ENCODE measurements at places on chromosomes 6 and 20. TPM values are rescaled to one million over a fixed set of nuclear protein-coding genes. Genes with fewer than 3 reads are reported as not detected.
A peak's percentile ranks its signal among the peaks of the same experiment; 100 is the strongest.

DNA sequence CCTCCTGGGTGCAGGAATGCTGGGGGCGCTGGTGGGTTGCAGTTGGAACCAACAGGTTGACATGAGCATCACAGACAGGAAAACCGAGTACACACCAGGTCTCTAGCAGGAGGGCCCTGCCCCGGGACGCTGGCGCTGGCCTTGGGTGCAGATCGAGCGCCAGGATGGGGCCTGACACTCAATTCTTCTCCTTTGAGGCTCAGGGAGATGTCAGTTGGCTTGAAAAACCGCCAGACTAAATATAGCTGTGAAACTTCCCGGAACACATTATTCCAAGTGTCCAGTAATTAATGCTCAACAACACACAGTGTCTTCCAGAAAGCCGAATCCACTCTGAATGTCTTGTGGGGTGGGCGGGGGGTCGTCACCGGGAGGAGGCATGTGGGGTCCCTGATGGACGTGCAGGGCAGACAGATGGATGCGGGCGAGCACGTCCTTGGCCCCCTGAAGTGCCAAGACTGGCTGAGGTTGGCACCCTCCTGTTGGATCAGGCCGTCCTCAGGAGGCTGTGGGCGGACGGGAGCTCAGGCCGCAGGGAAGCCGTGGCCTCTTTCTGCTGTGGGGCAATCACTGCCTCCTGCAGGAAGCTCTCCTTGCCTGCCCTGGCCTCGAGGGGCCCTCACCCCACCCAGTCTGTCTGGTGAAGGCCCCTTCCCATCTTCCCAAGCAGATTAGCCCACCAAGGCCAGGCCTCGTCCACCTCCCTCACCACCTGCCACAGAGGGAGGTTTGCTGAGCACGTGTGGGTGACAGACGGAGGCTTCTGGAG, 19.4 kb upstream of the GATA5 start:
- no peak for DNase-seq

DNA sequence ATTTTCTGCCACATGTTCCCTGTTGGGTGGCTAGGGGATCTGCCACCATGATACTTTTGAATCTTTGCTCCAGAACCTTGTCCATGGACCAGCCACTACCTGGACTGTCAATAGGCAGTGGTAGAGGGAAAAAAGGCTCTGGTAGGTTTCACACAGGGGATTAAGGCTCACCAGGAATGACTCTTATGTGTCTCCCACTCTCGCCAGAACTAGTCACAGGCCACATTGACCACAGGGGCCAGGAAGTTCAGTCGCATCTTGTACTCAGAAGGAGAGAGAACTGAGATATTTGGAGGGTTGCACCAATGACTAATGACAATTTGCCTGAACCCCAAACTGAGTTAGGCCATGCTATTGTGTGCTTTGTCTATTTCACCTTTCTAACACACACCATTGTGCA, 23.6 kb upstream of the APCDD1L start:
- peak; percentile 72 for DNase-seq

DNA sequence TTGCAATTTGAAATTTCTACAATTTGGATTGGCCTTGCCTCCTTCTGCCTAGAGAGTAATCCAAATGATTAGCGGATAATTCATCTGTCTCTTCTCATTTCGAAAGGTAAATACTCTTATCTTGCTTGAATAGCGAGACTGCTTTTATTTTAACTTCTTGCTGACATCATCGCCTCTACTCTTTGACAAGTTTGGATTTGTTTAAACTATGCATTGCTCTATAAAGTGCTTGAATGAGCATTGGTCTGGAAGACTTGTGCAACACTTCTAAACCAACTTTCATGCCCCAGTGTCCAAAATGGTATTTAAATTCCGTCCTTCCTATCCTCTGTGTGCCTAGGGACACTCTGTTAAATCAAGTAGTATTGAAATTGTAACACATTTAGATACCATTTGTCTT, 384.1 kb upstream of the SLC35B3 start:
- DNase-seq, result no peak

DNA sequence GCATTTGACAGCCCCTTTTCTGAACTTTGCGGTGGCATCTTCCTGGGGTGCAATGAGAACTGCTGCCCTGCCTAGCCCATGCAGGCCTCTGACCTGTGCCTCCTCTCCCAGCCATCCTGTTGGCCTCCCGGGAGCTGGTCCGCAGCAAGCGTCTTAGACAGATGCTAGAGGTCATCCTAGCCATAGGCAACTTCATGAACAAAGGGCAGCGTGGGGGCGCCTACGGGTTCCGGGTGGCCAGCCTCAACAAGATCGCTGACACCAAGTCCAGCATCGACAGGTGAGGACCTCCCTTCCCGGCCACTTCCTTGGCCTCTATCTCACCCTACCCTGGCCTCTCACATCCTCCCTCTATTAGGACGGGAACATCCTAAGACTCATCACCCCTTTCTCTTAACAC, 37.6 kb downstream of the MOCS1 start:
- no peak for DNase-seq

- DNase-seq, result no peak
Observed at GRCh38 chr6:21354805-21355238, 238.7 kb upstream of the SOX4 start.

DNA sequence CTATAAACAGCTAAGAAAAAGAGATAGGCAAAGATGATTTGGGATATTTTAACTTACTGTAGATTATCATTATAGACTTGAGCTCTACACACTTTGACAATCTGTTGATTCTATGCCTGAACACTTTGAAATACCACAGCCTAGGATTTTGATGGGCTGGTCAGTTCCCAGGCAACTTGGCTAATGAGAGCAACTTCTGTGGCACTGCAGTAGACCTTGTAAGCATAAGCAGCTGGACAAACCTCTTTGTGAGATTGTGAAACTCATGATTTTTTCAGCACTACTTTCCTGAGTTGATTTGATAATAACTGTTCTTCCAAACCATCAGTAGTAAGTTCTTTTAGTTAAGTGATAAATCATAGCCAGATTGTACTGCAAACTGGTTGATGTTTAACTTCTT, 27.1 kb upstream of the ELOVL5 start:
- DNase-seq, result peak; percentile 13

DUSP15 gene
- polyA plus RNA-seq, result not detected

DNA sequence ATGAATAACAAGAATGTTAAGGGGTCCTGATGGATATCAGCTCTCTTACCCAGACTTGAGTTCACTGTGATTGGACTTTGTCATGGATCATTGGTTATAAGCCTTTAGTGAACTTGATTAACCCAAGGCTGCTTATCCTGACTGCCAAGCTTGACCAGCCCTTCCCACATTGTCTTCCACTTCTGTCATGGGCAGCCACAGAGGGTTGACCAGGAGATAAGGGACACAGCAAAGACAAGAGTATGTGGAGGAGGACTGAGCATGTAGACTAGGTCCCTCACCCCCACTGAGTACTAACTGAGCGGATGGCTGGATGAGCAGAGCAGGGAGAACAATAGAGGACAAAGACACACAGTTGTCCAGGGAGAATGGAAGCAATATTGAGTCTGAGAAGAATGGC, 52.5 kb downstream of the FAXC start:
- no peak for DNase-seq

DNA sequence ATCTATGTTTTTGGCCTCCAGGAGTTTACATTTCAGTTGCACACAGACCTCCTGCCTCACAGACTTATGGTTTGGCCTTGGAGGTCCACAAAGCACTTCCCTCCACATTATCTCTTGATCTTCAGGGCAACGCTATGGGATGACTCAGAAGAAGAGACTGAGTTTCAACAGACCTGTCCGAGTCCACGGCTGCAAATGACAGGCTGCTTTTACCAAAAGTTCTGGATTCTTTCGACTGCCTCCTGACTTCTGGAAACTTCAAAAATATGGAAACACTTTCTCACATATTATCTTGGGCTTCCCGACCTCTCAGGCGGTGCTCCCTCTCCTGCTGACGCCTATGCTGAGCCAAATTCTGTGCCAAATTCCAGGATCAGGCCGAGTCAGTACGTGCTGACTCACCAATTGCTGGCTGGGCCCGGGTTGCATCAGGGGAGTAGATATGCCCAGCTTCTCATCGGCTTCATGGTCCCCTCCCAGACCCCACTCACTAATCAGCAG, 190.2 kb downstream of the BMP7 start:
- DNase-seq, result peak; percentile 88

DOK5 gene
- polyA plus RNA-seq, result 16.0 TPM

LY6G6F gene
- polyA plus RNA-seq, result not detected

DNA sequence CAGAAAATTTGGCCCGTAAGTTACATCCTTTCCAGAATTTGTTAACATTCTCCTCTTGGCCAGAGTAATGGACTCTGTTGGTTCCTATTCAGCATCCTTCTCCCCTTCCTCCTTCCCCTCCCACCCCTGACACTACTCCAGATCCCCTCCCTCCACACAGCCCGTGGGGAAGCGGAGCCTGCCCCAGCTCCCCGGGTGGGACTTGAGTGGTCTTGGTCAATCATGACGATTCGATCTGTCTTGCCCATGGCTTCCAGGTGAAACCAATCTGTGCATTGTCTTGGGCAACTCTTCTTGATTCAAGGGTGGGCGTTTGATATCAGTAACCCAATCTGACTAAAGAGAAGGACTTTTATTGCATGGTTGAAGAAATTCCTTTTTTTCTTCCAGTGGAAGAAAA, 143.9 kb downstream of the ANKRD60 start:
- no peak for DNase-seq

DNA sequence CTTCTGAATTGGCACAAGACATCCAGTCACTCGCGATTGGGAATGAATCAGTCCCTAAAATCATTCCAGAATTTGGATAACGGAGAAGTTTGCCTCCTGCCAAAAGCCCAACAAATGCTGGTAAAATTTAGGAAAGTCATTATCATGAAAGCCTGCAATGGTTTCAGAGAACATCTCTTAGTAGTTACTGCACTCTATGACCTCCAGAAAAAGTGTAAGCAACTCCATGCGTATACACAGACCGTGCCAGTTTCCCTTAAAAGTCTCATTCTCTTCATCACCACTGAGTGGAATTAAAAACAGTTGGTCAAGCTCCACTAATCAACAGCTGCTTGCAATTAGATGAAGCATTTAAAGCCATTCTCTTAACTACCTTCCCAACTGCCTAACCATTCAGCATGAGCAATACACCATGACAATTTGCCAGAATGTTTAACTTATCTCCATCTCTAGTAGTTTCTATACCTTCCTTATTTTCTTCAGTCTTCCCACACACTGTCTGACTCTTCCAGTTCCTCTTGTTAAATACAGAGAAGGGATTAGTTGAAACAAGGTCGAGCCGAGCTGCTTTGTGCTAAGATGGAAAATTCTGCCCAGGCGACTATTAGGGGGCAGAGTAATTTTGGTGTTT, 183.6 kb upstream of the PRDM1 start:
- DNase-seq, result peak; percentile 82

GRCh38 chr6:168804331-168804730, 363.3 kb downstream of the SMOC2 start:
- no peak for DNase-seq

GRCh38 chr20:24690408-24690807, 221.0 kb downstream of the SYNDIG1 start:
- DNase-seq, result no peak
